Activated naive CD4-positive, alpha-beta T cell treated with anti-CD3 and anti-CD28 coated beads, Interleukin-2, amount 50 U/mL, for 16 hours (primary cell): ENCODE measurements at places on chromosomes 2 and 18.

DNA sequence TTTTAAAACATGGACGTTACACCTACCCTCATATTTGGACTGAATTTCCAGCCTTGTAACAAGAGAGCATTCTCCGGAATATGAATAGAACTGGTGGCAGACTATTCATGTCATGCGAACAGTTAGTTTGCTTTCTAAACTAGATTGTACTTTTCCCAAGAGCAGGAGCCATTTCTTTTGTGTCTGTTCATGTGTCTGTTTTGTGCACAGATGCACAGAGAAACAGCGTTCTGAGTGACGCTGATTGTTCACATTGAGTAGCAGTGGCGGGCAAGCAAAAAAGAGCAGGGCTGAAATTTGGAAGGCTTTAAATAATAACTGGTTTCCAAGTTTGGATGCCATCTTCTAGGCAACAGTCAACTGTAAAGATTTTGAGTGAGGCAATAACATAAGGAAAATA lies 200.3 kb downstream of the NRXN1 start:
- no peak for DNase-seq

GRCh38 chr18:43777636-43778304 lies 500.5 kb upstream of the SYT4 start:
- no peak for DNase-seq

GRCh38 chr2:98664323-98664722 lies 55.9 kb downstream of the UNC50 start:
- peak; percentile 54 for DNase-seq

DNA sequence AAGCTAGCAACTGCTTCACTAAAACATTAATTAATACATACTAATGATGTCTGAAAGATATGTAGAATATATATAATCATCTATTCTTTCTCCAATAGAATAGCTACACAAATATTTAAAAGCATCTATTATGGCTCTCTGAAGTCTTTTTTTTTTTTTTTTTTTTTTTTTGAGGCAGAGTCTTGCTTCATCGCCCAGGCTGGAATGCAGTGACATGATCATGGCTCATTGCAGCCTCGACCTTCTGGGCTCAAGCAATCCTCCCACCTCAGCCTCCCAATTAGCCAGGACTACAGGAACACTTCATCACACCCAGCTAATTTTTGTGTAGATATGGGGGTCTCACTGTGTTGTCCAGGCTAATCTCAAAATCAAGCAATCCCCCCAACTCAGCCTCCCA lies 120.4 kb upstream of the KYNU start:
- no peak for DNase-seq
